ENCODE measurements at places on chromosomes 3 and 15. TPM values are rescaled to one million over a fixed set of nuclear protein-coding genes. Genes with fewer than 3 reads are reported as not detected.

DNA sequence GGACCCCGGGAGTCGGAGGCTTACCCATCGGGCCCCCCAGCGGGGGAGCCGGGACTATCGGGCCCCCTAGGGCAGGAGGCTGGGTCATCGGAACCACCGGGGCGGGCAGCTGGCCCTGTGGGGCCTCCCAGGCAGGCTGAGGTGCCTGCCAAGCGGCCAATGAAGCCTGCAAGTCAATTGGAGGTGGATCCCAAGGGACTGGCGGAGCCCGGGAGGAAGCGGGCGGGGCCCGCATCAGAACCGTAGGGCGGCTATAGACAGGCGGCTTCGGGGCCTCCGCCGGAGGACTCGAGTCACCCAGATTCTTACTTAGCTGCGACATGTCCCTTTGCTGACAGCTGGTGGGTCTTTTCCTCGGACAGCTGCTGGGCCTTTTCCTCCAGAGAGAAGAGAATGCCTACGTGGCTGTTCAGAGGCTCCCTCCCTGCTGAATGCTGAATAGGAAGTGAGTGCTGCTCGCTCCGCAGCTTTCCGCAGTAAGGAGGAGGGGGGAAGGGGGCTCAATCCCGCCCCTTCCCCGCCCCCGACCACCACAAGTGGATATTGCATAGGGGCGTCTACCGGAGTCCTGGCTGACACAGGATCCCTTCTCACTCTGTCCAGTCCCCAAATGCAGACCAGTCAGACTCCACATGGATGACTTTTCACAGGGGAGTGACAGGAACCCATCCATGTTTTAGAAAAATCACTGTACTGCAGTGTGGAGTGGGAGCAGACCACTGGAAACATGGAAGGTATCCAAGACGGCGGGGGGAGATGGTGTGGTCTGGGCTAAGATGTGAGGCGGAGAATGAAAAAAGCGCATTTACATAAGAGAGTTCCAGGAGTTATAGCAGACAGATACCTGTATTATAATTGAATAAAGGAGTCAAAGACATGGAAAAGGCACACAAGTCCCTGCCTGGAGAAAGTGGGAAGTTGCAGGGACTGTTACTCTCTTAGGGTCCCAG is at the start of gene MAGEL2:
TSS of gene MAGEL2 (minus strand) at position 447 of the 950 bp plus-strand sequence. CDS start at position 322, 125 bp downstream.
- DNase-seq: no peak

- no peak for DNase-seq
These were observed 481.7 kb downstream of the TUSC7 start for GRCh38 chr3:117191245-117191644.

- no peak for DNase-seq
These were observed 7.1 kb downstream of the TLE3 start for GRCh38 chr15:70090436-70091296.

FBXO22 gene
- 17.4 TPM for total RNA-seq

- no peak for DNase-seq
These were observed 99.9 kb upstream of the MLF1 start for GRCh38 chr3:158470944-158471638.

- DNase-seq: no peak
These were observed 190.1 kb downstream of the ZNF621 start for GRCh38 chr3:40714771-40715345.

GRCh38 chr3:51680663-51681230 is 9.7 kb downstream of the TEX264 start:
- DNase-seq: no peak

- no peak for DNase-seq
These were observed 25.7 kb downstream of the FSIP1 start for GRCh38 chr15:39756806-39757522.

DNA sequence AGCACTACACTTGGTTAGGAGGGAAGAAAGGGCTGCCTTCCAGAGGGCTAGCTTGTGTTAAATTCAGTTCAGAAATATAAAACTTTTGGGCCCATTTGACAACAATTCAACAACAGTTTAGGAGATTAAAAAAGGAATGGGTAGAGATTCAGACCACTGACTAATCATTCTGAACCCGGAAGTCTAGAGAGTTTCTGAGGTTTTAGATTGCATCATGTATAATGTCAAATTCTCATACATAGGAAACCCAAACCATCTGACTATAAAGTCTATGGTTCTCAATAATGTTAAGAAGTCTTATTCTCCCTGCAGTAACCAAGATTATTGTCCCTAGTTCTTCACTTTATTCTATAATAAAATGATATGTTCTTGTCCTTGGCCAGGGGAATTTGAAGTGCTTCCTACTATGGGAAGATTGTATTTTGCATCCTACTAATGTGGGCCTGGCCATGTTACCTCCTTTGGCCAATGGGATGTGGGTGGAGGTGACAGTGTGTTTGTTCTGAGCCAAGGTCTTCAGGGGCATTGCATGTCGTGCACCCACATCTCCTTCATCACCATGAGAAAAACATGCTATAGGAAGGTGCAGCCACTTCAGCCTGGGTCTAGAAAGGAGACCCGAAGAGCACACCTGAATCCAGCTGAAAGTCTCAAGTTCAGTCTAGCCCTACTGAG is 66.4 kb upstream of the CCNL1 start:
- no peak for DNase-seq

TUSC2 gene
- 24.2 TPM for total RNA-seq

PRTG gene
- 0.54 TPM for total RNA-seq

Data from lower leg skin (tissue), 4 donors.